Occipital lobe (tissue), 3 donors: ENCODE measurements at places on chromosomes 12 and 14.

DNA sequence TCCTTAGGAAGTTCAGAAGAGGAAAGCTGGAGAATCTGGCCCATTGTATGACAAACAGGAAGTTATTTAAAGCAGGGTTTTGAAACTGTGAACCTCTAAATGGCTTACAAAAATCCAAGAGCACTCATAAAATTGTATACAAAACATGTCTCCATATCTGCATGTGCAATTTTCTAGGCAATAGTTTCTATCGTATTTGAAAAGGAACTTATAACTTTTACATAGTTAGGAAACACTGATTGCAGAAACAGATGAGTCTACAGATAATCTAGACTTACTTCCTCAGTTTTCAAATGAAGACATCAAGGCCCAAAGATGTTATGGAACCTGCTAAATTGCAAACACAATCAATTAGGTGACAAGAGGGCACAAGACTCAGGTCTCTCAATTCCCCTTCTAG lies 53.3 kb upstream of the ETV6 start:
- no peak for DNase-seq

- DNase-seq = no peak
Observed at GRCh38 chr12:48070731-48071130, 35.1 kb downstream of the SENP1 start.

DNA sequence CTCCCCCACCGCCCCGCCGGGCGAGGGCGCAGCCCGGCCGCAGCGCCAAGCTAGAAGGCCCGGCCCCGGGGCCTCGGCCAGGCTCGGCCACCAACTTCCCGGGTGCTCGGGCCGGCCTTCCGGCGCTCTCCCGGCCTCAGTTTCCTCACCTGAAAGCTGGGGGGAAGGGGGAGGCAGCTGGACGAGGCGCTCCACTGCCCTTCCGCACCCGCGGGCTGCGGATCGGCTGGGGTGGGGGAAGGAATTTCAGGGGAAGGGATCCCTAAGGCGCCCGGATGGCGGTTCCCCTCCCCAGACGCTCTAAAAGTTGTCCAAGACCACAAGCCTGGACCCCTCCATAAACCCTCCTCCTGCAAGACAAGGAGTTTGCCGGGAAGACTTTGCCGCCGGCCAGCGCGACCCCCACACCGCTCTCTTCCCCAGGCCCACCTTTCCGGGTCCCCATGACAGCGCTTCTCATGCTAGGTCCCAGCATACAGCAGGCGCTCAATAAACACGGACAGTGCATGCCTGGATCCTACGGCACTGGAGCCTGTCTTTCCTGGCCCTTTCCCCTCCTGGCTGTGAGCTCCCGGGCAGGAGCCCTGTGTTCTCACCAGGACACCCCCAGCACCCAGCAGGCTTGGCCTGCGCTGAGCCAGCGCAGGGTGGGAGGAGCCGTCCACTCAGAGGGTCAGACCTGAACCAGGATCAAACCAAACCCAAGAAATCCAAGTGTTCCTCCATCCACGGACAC lies 18.1 kb downstream of the BEGAIN start:
- no peak for DNase-seq

DNA sequence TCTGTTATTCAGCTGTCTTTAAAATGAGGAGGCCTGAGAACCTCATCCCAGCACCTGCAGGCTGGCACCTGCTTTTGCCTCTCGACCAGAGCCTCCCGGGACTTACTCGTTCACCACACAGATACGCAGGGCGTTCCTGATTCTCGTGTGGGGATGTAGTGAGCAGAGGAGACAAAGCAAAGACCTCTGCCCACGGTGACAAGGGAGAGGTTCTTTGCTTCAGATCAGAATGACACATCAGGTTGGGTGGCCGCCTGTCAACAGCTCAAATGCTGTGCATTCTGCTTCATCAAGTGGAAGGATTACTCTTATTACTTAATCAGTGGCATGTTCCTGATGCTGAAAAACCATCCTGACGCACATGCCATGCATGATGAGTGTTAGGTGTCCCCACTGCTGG lies 24.4 kb downstream of the DEGS2 start:
- no peak for DNase-seq

DNA sequence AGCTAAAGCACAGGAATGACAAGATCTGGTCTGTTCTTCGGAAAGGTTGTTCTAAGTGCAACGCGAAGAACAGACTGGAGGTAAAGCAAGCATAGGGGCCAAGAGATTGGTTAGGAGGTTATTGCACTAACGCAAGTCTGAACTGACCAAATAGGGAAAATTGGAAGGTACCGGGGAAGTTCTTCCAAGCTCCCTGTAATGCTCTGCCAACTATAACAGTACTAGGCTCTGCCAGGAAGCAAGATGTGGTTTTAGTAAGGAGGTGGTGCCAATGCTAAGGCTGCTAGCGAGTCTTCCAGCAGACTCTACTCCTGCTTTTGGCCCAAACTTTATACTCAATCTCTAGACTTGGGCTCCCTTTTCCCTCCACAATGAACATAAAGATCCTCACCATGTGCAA lies 138.6 kb downstream of the PAWR start:
- no peak for DNase-seq

DNA sequence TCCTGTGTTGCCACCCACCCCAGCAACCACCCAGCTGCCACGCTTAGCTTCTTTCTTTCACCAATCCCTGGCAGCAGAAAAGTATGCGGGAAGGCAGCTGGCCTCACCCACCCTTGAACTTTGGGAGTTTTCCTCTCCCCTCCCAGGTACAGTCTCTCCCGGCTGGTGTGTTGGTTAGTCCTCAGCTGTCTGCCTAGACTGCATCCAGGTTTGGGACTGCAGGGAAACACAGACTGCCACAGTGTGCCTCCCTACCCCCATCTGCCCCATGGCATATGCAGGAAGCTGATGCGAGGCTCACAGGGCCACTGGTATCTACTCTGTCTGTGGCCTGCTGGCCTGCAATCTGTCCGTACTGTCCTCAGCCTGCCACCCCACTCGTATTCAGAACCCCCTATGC lies 2.1 kb downstream of the CD9 start:
- no peak for DNase-seq
